ENCODE measurements at places on chromosomes 11 and 22. TPM values are rescaled to one million over a fixed set of nuclear protein-coding genes. Genes with fewer than 3 reads are reported as not detected.

Gene LARGE2
- 5.6 TPM for total RNA-seq

Gene OR6A2
- total RNA-seq = not detected

Gene MMP13
- total RNA-seq = not detected

Gene SEPTIN5
- 1.5 TPM for total RNA-seq

Gene FOLR2
- 0.31 TPM for total RNA-seq

Gene FAM181B
- not detected for total RNA-seq

Gene CNGA4
- total RNA-seq = 0.70 TPM

Gene SYT7
- total RNA-seq = not detected

- H3K4me1 ChIP-seq = peaks cover 39% of the 10 kb centered on the region
- H3K4me3 ChIP-seq = no peak overlapping the region
- no peak overlapping the region for H3K27ac ChIP-seq
- no peaks in the 10 kb centered on the region for H3K36me3 ChIP-seq
- no peaks in the 10 kb centered on the region for H3K27me3 ChIP-seq
These were observed 9.8 kb downstream of the TRAF6 start for GRCh38 chr11:36500315-36500721.

GRCh38 chr22:41367680-41368542, 13.8 kb upstream of the TEF start:
- no peaks in the 10 kb centered on the region for H3K36me3 ChIP-seq
- no peaks in the 10 kb centered on the region for H3K4me1 ChIP-seq
- peaks cover 3% of the 10 kb centered on the region for H3K27me3 ChIP-seq
- no peak overlapping the region for H3K4me3 ChIP-seq

DNA sequence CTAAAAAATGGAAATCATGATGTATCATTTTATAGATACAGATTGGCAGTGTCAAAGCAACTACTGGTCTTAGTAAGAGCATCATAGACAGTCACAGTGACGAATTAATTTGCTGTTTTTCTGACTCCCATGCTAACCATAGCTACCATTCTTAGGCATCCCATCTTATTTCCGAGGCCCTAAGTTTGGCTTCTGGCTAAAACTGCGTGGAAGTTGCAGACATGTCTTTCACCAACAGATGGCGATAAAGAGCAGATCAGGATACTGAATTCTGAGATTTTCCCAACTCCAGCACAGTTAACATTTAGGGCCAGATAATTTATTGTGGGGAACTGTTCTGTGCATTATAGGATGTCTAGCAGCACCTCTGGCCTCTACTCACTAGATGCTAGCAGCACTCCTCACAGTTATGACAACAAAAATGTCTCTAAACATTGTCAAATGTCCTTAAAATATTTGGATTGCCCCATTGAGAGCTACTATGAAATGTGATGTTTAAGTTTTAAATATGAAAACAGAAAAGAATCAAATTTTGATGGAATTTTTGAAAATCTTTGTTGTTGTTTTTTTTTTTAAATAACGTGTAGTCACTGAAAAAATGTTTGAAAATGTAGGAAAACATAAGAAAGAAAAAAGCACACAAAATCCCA, 16.3 kb downstream of the OR2AG2 start:
- no peak overlapping the region for H3K27ac ChIP-seq
- H3K36me3 ChIP-seq = no peaks in the 10 kb centered on the region
- peaks cover 6% of the 10 kb centered on the region for H3K4me1 ChIP-seq
- H3K27me3 ChIP-seq = no peaks in the 10 kb centered on the region
- no peak overlapping the region for H3K4me3 ChIP-seq

- no peak overlapping the region for H3K4me3 ChIP-seq
- no peaks in the 10 kb centered on the region for H3K4me1 ChIP-seq
- DNase-seq = no peak
- peaks cover 4% of the 10 kb centered on the region for H3K27me3 ChIP-seq
- no peak overlapping the region for H3K27ac ChIP-seq
- no peaks in the 10 kb centered on the region for H3K36me3 ChIP-seq
These were observed 219.7 kb downstream of the CEP164 start for GRCh38 chr11:117547195-117547850.

DNA sequence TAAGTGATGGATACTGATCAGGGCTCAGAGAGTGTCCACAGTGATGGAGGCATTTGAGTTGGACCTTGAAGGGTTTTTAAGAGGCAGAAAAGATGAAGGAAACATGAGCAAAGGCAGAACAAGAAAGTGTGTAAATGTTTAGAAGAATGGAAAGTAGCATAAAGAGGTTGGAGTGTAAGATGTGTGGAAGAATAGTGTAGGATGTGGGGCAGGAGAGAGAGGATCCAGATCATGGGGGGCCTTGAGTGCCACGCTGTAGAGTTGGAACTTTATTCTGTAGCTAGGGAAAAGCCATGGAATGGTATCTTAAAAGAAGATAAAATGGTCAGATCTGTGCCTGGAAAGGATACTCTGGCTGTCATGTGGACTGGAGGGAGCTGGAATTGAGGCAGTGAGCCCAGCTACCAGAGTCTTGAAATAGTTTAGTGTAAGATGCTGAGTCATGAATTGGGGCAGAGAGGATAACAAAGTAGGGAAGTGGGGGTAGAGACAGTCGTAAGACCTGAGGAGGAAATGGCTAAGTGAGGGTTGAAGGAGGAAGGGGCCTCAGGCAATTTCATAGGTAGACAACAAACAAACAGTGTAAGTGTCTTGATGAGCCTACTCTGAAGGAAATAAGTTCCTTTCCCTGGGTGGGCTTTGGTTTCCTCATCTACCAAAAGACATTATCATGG, 6.7 kb downstream of the KCNE3 start:
- no peak overlapping the region for H3K4me3 ChIP-seq
- H3K4me1 ChIP-seq = no peaks in the 10 kb centered on the region
- no peaks in the 10 kb centered on the region for H3K36me3 ChIP-seq
- no peak for DNase-seq
- no peak overlapping the region for H3K27ac ChIP-seq
- H3K27me3 ChIP-seq = peaks cover 12% of the 10 kb centered on the region

DNA sequence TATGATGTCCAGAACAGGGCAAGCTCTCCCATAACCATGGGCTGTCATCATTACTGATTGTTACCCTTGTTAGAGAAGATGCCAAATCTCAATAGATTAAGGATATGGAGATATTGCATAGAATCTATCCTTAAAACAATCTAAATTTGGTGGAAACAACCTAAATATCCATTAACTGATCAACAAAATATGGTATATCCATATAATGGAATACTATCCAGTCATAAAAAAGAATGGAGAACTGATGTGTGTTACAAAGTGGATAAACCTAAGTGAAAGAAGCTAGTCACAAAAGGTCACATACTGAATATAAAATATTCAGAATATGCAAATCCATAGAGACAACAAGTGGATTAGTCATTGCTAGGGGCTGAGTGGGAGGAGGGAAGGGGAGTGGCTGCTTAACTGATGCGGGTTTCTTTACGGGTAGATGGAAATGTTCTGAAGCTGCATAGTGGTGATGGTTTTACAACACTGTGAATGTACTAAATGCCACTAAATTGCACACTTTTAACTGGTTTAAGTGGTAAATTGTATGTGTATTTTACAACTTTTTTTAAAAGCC, 36.1 kb upstream of the SMCO4 start:
- H3K27me3 ChIP-seq = peaks cover 18% of the 10 kb centered on the region
- H3K4me3 ChIP-seq = no peak overlapping the region

DNA sequence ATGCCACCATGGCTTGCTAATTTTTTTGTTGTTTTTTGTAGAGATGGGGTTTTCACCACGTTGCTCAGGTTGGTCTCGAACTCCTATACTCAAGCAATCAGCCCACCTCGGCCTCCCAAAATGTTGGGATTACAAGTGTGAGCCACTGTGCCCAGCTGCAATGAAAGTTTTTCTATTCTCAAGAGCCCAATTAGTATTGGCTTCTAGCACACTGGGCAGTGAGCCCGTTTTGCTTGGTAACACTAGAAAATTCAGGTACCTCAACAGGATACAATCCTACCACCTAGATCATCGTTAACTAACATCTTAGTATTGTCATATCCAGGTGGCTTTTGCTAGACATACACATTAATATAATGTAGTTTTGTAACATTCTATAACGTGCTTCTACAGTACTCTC, 19.0 kb downstream of the SEC14L3 start:
- H3K36me3 ChIP-seq = no peaks in the 10 kb centered on the region
- peaks cover 62% of the 10 kb centered on the region for H3K27me3 ChIP-seq
- H3K27ac ChIP-seq = peak overlapping the region; percentile 9
- no peak for DNase-seq

DNA sequence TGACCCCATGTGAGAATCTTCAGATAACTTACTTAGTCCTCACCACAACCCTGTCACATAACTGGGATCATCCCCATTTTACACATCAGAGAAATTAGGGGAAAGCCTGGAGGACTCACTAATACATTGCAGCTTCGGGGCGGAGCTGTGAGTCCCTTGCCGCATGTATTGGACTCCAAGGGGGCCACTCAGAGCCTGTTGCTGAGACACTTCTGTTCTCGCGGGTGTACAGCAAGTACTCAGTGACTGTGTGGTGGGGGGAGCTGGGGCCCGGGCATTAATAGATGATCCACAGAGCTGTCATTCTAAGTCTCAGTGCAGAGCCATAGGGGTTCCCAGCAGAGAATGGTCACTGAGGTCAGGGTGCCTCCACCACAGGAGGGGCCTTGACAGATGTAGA, 13.5 kb downstream of the OAF start:
- no peak overlapping the region for H3K4me3 ChIP-seq
- no peak overlapping the region for H3K27ac ChIP-seq
- DNase-seq = no peak
- peaks cover 13% of the 10 kb centered on the region for H3K4me1 ChIP-seq

GRCh38 chr11:129943036-129943435, 47.7 kb upstream of the NFRKB start:
- H3K27ac ChIP-seq = no peak overlapping the region
- H3K4me1 ChIP-seq = no peaks in the 10 kb centered on the region
- H3K4me3 ChIP-seq = no peak overlapping the region
- H3K36me3 ChIP-seq = peaks cover 81% of the 10 kb centered on the region

DNA sequence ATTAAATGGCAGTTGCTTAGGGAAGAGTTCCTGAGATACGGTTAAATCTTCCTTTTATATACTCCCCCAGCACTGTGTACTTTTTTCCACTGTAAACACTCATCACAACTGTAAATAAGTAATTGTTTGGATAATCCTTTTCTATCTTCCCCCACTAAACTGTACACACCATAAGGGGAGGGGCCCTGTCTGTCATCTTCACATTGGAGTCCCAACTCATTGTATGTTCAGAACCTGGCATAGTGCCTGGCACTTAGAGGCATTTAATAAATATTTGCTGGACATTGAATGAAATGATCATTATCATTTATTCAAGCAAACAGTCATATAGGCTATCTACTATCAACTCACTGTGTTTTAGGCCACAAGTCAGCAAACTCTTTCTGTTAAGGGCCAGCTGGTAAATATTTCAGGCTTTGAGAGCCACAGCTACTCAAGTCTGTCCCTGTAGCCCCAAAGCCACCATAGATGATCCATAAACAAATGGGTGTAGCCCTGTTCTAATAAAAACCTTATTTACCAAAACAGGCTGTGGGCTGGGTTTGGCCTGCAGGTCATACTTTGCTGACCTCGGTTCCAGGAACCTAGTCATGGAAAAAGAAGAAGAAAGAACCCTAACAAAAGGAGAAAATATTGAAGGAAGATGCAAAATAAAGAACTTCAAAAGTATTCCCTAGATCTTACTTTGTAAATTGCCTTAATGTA, 70.0 kb downstream of the AMOTL1 start:
- H3K4me1 ChIP-seq = no peaks in the 10 kb centered on the region
- H3K27me3 ChIP-seq = no peaks in the 10 kb centered on the region
- no peak overlapping the region for H3K27ac ChIP-seq
- no peak overlapping the region for H3K4me3 ChIP-seq

GRCh38 chr11:16749666-16750065, 11.2 kb downstream of the C11orf58 start:
- H3K4me3 ChIP-seq = no peak overlapping the region
- DNase-seq = no peak
- H3K27me3 ChIP-seq = no peaks in the 10 kb centered on the region
- no peak overlapping the region for H3K27ac ChIP-seq
- H3K36me3 ChIP-seq = peaks cover 93% of the 10 kb centered on the region

- no peak overlapping the region for H3K27ac ChIP-seq
- no peaks in the 10 kb centered on the region for H3K4me1 ChIP-seq
- DNase-seq = no peak
- H3K4me3 ChIP-seq = no peak overlapping the region
- H3K27me3 ChIP-seq = no peaks in the 10 kb centered on the region
These were observed 99.1 kb downstream of the RRAS2 start for GRCh38 chr11:14259878-14260277.

DNA sequence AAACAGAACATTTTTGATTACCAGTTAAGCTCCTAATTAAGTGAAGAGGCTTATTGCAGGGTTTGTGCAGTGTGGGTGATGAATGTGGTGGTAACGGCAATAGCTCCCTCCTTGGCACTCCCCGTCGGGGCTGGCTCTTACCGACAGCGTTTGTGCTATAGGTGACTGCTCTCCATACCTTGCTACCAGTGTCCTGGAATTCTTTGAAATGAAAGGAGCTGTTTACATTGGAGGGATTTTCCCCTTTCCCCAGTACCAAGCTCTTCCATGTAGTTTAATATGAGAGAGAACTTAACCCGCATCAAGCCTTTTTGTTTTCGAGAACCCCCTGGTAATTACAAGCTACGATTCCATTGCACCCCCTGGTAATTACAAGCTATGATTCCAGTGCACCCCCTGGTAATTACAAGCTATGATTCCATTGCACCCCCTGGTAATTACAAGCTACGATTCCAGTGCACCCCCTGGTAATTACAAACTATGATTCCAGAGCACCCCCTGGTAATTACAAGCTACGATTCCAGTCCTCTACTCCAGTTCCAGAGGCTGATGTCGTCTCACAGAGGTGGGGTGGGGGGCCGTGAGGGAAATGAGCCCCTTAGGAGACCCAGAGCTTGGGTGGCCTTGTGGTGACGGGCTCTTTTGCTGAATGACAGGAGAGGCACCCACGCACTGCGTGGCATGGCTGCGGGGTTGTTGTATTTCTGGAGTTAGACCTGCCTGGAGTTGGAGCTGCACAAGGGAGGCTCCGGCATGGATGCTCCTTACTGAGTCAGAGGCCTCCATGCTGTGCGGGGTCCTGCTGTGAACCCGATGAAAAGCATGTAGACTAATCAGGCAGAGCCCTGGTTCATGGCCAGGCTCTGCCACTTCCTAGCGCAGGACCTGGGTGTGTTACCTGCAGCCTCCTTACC, 205.3 kb downstream of the TBC1D22A start:
- H3K36me3 ChIP-seq = no peaks in the 10 kb centered on the region
- no peaks in the 10 kb centered on the region for H3K27me3 ChIP-seq
- peaks cover 38% of the 10 kb centered on the region for H3K4me1 ChIP-seq

DNA sequence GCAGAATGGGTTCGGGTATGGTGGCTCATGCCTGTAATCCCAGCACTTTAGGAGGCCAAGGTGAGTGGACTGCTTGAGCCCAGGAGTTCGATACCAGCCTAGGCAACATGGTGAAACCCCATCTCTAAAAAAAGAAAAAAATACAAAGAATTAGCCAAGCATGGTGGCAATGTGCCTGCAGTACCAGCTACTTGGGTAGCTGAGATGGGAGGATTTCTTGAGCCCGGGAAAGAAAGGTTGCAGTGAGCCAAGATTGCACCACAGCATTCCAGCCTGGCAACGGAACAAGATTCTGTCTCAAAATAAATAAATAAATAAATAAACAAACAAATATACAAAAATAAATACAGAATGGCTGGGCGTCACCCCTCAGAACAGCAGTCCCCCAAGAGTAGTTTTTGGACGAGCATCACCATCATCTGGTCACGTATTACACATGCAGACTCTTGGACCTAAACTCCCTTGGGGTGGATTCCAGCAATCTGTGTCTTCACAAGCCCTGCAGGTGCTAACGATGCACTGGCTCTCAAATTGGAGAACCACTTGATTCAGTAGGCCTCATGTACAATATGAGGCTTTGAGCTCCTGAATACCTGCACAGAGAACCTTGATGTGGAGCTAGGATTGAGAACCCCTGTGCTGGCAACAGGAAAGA, 33.5 kb downstream of the CLMP start:
- no peak for DNase-seq
- H3K27ac ChIP-seq = no peak overlapping the region
- H3K36me3 ChIP-seq = no peaks in the 10 kb centered on the region

All from naive thymus-derived CD8-positive, alpha-beta T cell (primary cell).